ENCODE measurements at places on chromosomes 4 and X. TPM values are rescaled to one million over a fixed set of nuclear protein-coding genes. Genes with fewer than 3 reads are reported as not detected.

The GAGE1 gene
- total RNA-seq = not detected

DNA sequence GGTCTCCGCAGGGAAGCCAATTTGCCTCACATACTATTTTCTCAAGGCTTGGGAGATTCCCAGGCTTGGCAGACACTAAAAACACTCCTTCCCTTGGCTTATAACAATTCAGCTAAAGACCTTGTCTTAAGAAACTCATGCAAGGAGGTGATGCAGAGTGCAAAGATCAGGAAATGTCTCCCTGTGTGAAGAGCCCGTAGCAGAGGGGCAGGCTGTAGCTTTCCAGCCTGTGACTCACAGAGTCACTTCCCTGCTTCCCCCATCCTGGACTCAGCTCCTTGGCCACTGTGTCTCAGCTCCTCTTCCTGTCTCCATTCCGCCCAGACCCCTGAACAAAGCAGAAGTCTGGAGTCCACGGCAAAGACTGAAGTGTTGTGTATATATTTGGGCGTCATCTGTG is 56.1 kb downstream of the KDR start:
- DNase-seq = no peak

The CSN1S1 gene
- total RNA-seq = not detected

DNA sequence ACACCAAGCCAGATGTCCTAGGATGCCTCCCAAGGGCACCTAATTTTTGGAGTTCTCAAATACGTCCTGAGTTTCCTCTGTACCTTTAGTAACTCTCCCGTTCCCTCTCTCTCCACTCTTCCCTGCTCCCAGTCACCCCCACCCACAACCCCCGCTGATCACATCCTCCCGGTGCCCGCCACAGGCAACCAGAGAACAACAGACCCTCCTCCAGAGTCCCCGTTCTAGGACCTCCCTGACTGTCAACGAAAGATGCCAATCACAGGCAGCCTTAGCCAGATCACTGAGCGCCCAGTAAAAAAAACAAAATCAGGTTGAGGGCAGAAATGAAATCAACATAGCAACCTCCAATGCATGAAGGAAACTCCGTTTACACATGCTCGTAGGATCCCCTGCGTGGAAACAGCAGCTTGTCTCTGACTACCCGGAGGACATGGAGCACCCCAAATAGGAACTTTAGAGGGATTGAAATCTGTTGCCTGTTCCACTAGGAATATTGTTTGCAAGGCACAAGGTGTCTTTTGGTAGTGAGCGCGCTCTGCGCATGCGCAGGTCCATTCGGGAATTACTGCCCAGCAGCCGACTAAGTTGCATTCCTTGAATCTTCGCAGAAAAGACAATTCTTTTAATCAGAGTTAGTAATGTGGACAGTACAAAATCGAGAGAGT is at the start of gene GABRB1:
Gene GABRB1, plus strand, starts transcription at position 557 of the 668 bp plus-strand sequence.
- DNase-seq = peak; percentile 74

DNA sequence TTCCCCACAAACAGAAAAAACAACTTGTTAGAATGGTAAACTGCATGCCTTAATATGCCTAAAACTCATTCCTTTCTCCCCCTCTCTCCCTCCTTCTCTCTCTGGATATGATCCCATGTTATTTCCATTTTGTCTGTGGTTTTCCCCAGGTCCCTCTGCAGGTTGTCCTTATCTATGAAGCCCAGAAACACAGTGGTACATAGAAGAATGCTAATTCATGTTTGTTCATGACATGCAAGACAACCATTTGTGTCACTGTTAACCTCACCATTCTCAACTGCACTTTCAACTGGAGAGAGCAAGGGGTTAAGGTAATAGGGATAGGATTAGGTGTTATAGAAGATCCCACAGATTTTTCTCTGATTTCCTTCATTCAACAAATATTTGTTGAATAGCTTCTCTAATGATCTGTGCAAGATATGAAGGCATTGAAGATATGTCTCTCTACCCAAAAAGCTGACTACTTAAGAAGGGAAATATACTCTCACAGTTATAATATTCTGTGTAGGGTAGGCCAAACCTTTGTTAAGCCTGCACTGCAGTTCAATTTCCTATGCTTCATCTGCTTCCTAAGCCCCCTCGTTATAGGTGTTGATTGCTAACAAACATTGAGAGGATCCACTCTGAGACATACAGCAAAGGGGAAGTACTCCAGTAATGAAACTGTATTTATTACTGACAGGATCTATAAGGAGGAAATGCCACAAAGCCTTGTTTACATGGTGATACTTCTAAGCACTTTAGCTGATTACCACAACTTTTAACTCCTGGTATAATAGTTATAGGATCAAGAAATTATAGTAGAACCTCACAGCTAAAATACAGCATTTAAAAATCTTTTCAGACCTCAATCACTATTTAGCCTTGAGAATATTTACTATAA is 96.1 kb downstream of the FRYL start:
- no peak for DNase-seq

- no peak for DNase-seq
Measured at GRCh38 chr4:100576570-100576969, 58.7 kb upstream of the EMCN start.

The SYAP1 gene
- total RNA-seq = 42.0 TPM

The MAGEB5 gene
- not detected for total RNA-seq

The SPATA4 gene
- not detected for total RNA-seq

- DNase-seq = peak; percentile 42
Measured at GRCh38 chrX:26373829-26374228, 157.9 kb downstream of the MAGEB5 start.

The NXF2 gene
- total RNA-seq = not detected

The F8 gene
- total RNA-seq = 3.4 TPM

DNA sequence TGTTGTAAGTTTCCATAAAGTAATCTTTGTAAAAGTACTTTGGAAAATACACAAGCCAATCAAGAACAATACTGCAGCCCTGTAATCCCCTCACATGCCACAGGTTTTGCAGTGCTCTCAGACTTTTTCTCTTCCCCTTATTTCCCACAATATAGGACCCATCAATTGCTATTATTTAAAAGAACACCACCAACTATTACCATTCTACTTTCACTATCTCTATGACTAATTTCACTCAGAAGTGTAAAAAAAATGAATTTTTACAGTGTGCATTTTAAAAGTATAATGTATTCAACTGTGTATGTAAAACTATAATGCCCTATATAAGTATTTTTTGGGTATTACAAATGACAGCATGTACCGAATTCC is 1.7 kb downstream of the ATP8A1 start:
- DNase-seq = no peak

- DNase-seq = no peak
Measured at GRCh38 chrX:11934089-11934488, 176.1 kb downstream of the MSL3 start.

DNA sequence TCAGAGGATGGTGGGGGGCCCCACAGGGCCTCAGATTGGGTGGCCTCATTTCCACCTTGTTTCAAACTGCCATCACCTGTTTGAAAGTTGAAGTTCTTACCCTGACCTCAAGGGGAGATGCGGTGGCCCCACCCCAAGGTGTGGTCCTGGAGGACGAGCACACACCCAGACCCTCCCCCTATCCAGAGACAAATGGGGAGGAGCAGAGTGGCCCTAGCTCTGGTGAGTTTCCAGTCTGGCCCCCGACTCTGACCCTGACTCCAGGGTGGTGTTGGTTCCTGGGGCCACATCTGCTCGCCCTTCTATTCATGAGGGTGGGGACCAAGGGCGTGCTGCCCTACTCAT is 36.3 kb upstream of the ADRA2C start:
- DNase-seq = peak; percentile 52

DNA sequence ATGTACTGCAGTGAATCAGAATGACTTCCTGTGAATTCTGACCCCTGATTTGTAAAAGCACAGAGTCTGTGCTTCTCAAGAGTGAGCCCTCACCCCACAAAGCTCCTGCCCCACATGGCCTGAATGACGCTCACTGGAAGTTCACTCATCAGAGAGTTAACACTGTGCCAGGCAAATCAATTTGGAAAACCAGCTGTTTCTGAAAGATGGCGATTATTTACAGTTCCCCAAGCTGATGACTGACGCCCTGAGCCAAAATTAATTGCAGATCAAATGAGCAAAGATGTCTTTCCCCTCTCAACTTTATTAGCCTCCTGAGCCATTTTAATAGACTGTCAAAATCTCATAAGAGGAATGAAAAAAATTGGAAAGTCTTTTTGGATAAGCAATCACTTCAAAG is 118.0 kb downstream of the SLC2A9 start:
- no peak for DNase-seq

DNA sequence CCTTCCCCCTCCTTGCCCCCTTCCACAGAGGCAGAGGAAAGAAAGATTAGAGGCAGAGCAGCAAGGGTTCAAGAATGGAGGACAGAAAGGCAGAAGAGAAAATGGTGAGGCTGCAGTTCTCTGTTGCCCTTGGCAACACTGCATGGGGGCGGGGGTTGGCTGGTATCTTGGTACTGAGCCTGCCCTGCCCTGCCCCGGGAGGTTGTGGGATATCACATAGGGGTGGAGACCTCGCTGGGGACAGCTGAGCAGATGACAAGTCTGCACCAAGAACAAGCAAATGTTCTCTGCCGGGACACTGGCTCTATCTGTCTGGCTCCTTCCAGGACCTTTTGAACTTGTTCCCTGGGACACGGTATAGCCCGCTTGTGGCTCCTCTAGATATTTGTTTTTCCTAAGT is 39.8 kb downstream of the NHS start:
- DNase-seq = peak; percentile 42

GRCh38 chr4:149549911-149550310 is 265.7 kb downstream of the IQCM start:
- DNase-seq = peak; percentile 62

DNA sequence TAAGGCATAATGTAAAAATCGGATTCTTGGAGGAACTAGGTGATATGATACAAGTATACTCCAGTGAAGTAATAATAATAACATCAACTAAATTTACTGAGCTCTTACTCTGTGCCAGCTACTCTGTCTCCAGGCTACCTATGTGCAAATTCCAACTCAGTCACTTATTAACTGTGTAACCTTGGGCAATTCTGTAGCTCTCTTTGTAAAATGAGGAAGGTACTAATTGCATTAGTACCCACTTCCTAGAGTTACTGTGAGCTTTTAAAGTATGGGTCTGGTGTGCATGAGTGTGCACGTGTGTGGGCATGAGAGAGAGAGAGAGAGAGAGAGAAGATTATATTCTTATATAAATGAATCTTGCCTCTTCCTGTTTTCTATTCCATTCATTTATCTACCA is 169.9 kb downstream of the KCNIP4 start:
- DNase-seq = no peak

- DNase-seq = no peak
Measured at GRCh38 chr4:88793475-88793874, 95.8 kb upstream of the NAP1L5 start.

The TRIM60 gene
- total RNA-seq = not detected

The EXOC1 gene
- total RNA-seq = 17.5 TPM

GRCh38 chr4:150206954-150207353 is 128.7 kb downstream of the DCLK2 start:
- no peak for DNase-seq

GRCh38 chr4:109177096-109177810 is 125.2 kb downstream of the COL25A1 start:
- no peak for DNase-seq

The CHRDL1 gene
- 11.6 TPM for total RNA-seq

- DNase-seq = no peak
Measured at GRCh38 chr4:187289371-187289770, 565.7 kb upstream of the FAT1 start.

DNA sequence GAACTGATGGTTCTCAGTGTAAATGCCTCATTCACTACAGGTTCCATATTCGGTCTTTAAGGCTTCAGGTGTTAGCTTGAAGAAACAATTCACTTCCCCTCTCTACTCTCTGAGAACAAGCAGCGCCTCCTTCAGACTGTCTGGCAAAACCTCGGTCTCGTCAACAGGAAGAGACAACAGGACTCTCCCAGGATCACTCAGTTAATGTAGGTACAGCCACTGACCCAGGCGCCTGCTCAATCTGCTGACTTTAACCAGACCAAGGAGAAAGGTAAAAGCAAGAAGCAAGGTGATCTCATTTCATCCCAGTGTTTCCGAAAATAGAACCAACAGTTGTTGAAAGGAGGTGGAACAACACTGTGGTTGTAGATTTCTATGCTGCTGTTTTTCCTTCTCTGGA is 102.2 kb downstream of the SLC2A9 start:
- peak; percentile 61 for DNase-seq

The SHROOM3 gene
- total RNA-seq = 27.6 TPM

Data from H9 (cell line).